SHP77 treated with DMSO at 0.1 percent for 48 hours (cell line): ENCODE measurements at places on chromosomes 4 and X.

- DNase-seq, result no peak
Observed at GRCh38 chrX:132677233-132677716, 188.4 kb upstream of the MBNL3 start.

DNA sequence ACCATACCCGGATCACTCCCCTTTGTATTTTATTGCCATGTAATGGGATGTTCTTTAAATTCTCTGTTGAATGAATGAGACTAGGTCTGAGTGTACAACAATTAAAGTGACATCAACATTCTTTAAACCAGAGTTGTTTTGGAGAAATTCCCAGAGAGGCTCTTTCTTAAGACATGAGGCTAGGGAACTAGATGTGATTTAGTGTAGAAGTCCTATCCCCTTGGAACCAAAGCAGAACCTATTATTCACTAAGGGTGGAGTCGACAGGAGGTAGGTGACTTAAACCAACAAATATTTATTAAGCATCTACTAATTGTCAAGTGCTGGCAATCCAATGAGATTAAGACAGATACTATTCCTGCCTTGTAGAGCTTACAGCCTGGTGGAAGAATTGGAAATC lies 1.7 kb downstream of the EIF1AX start:
- no peak for DNase-seq

DNA sequence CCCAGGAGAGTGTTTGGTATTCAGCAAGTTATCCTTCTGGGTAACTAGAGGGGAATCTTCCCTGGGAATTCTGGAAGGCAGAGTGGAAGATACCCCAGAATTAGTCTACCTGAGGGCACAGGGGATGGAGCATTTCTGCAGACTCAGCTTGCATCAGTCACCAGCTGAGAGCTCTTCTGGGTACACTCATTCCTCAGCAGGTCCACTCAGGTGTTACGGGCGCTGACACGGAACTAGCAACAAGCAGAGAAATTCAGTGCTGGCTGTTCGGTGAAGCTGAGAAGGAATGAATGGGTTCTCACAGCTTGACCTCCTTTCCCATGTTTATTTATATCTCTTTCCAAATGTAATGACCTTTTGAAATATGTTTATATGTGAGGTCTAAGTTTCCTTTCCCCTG lies 106.0 kb upstream of the PNPLA4 start:
- DNase-seq, result no peak

- DNase-seq, result no peak
Observed at GRCh38 chrX:153669174-153669890, 4.3 kb downstream of the PNCK start.
